ENCODE measurements at places on chromosomes 5 and 9. TPM values are rescaled to one million over a fixed set of nuclear protein-coding genes. Genes with fewer than 3 reads are reported as not detected.

Gene IL5
- 0.47 TPM for total RNA-seq

Gene AQP7
- 0.33 TPM for total RNA-seq

Gene BTNL3
- not detected for total RNA-seq

Gene KIAA0825
- total RNA-seq, result 0.71 TPM

Gene QRFP
- total RNA-seq, result not detected

Gene GPR21
- total RNA-seq, result not detected

Gene SERF1A
- total RNA-seq, result 0.95 TPM

Gene UBE2QL1
- total RNA-seq, result 1.9 TPM

Gene PCSK5
- 2.2 TPM for total RNA-seq
